ENCODE measurements at places on chromosomes 11 and 22.

DNA sequence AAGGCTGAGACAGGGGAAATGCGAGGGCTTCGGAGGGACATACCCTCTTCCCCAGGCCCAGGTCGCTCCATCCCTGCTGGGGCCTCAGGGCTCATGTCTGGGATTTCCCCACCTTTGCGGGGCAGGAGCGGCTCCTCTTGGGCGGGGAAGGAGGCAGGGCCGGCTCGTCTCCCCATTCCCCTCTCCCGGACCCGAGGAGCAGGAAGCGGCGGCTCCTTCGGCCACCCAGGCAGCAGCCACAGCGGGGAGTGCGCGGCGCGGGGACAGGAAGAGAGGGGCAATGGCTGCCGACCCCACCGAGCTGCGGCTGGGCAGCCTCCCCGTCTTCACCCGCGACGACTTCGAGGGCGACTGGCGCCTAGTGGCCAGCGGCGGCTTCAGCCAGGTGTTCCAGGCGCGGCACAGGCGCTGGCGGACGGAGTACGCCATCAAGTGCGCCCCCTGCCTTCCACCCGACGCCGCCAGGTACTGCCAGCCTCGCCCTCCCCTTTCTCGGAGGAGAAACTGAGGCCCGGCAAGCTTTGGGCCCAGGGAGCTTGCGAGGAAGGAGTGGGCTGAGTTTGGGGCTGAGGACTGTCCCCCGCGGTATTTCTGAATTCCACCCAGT lies at the start of gene ANKK1:
Gene ANKK1, plus strand, starts transcription at position 175 of the 607 bp plus-strand sequence. Its CDS starts 106 bp downstream, at position 281.
- peak; percentile 30 for DNase-seq

GRCh38 chr22:50731811-50732624 lies 6.0 kb upstream of the ACR start:
- DNase-seq: peak; percentile 90

- no peak for DNase-seq
These were observed 56.3 kb upstream of the YPEL1 start for GRCh38 chr22:21791635-21792625.

GRCh38 chr11:15341587-15341986 lies 226.9 kb downstream of the INSC start:
- DNase-seq: no peak

GRCh38 chr11:86954269-86955110 lies 705 bp downstream of the FZD4 start:
- no peak for DNase-seq

- DNase-seq: no peak
These were observed 18.4 kb upstream of the SEC14L4 start for GRCh38 chr22:30523646-30524489.

- no peak for DNase-seq
These were observed 230.2 kb downstream of the METTL15 start for GRCh38 chr11:28338371-28338770.

DNA sequence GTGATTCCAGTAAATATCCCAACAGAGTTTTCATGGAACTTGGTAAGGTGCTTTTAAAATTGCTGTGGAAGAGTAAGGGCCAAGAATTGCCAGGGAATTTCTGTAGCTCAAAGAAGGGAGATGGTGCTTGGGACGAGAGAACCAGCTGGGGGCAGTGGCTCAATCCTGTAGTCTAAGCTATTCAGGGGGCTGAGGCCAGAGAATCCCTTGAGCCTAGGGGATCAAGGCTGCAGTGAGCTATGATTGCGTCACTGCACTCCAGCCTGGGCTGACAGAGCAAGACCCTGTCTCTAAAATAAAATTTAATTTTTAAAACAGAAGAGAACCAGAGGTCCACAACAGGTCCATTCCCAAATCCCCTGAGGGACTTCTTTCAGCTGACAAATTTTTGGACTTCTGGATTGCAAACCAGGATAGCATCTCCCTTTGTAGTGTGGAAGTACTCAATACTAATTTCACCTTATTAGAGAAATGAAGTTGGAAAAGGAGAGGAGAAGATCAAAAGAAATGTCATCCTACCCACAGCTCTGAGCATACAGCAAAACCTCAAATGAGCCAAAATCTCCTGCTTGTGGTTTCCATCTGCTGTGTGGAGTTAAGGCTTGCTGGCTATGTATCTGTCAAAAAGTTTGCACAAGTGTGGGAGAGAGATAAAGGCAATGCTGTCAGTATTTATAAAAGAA lies 59.2 kb upstream of the CLPB start:
- no peak for DNase-seq

- no peak for DNase-seq
These were observed 46.9 kb upstream of the CRTAM start for GRCh38 chr11:122791411-122791810.

- no peak for DNase-seq
These were observed 80.3 kb upstream of the SLC22A12 start for GRCh38 chr11:64510759-64511158.

DNA sequence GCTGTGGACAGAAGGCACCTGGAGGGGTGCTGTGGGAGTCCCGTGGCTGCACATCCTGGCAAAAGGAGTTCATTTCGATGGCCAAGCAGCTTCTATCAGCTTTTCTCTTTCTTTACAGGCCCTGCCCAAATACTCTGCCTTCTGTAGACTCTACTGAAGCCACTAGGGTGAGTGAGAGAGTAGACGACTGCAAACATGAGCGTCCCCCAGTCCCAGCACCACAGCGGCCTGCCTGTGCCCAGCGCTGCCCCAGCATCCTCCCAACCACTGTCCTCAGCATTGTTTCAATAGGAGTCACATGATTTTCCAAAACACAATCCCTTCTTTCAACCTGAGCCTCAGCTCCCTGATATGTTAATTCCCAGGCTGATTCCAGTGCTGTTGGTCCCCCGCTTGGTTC lies 110.0 kb downstream of the KIRREL3 start:
- no peak for DNase-seq

DNA sequence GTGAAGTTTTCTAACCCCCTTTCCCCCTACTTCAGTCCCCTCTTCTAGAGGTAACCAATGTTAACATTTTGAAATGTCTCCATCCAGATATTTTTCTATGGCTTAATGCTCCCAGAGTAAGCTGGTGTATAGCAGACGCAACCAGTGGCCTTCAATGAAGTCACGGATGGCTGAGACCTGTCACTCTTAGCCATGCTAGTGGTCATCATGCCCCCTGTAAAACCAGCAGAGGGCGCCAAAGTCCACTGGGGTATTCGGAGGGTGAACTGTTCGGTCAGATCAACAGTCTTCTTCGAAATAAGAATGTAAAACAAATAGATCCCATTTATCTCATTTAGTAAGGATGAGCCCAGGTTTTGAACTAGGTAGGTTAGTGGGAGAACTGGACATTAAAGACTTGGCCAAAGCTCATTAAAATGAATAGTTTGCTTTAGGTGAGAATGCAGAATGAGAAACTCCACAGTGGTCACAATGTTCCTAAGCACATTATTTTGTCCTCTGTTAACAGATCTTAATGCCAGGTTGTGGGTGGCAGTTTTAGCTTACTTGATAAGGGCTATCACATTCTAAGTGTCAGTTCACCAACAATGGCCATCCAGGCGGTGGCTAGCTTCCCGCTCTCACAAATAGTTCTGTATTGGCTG lies 8.6 kb upstream of the MMP8 start:
- peak; percentile 61 for DNase-seq

DNA sequence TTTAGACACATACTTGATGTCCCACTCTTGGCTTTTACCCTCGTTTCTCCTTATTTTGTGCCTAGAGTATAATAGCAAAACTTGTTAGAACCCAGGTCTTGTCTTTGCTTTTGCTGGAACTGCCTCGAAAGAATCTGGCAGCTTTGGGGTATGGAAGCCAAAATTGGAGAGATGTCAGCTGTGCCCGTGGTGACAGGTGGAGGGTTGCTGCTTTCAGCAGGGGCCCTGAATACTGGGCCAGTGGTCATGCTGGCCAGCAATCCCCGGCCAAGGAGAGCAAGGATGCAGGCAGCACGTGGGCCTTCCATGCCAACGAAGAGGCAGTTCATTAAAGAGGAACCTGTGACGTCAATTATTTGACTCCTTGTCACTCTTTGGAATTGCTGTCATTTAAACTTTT lies 181.1 kb downstream of the HIPK3 start:
- no peak for DNase-seq

- DNase-seq: no peak
These were observed 52.4 kb downstream of the LARGE2 start for GRCh38 chr11:45974806-45975205.

GRCh38 chr11:19931141-19931770 lies 218.6 kb downstream of the NAV2 start:
- no peak for DNase-seq

DNA sequence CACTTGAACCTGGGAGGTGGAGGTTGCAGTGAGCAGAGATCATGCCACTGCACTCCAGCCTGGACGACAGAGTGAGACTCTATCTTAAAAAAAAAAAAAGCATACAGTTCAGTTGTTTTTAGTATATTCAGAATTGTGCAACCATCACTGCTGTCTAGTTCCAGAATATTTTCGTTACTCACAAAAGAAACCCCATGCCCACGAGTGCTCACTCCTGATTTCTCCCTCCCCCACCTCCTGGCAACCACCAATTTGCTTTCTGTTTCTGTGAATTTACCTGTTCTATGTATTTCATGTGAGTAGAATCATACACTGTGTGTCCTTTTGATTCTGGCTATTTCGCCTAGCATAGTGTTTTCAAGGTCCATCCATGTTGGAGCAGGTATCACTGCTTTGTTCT lies 24.8 kb downstream of the PTPRJ start:
- no peak for DNase-seq

GRCh38 chr11:33835143-33835878 lies 56.6 kb downstream of the LMO2 start:
- no peak for DNase-seq

DNA sequence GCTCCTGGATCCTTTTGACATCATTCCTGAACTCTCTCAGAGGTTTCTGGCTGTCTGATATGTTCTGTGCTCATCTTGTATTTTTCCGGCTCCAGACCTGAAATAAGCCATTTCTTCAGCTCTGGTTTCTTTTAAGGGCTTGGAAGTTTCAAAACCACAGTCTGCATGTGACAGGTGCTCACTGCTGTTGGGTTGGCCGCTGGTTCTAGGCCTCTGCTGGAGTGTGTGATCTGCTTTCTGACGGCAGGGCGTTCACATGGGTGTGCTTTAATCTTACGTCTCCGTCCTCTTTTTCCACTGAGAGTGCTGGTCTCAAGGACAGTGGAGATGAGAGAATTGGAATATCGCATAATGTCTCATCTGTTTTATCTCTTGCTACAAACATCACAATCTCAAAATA lies 10.3 kb downstream of the ZBED4 start:
- DNase-seq: no peak

- no peak for DNase-seq
These were observed 26.8 kb upstream of the B3GAT1 start for GRCh38 chr11:134438542-134439537.

- DNase-seq: no peak
These were observed 481.8 kb upstream of the TENM4 start for GRCh38 chr11:79922641-79923040.

DNA sequence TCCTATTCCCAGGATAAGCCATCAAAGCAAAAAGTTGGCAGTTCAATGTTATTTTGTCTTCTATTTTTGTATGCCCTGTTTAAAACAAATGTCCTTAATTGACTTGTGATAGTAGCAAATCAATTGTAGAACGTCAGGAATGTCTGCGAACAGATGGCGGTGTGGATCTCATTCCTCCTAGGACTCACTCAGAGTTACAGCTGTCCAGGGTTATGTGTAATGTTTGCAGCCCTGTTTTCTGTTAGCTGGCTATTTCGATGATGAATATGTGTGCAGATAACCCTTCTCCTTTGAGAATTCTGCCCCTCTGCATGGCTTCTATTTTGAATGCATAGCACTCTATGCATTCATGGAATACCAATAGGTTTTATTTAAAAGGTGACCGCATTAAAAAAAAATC lies 1248.0 kb upstream of the CNTN5 start:
- DNase-seq: no peak

DNA sequence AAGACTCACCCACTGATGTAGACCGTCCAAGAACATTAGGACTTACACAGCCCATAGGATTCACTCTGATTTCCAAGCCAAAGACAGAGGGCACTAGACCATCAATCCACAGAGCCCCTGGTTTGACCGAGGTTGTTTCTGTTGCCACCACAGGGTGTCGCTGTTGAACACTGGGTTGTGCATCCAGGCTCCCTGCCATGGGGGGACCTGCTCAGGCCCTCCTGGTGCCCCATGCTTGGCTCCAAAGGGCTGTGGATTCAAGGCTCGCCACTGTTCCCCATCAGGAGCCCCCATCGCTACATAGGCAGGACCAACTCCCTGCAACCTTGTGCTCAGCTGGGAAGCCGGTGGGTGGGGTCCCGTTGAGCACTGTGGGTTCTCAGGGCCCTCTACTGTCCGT lies 128.0 kb upstream of the ANO1 start:
- peak; percentile 99 for DNase-seq

DNA sequence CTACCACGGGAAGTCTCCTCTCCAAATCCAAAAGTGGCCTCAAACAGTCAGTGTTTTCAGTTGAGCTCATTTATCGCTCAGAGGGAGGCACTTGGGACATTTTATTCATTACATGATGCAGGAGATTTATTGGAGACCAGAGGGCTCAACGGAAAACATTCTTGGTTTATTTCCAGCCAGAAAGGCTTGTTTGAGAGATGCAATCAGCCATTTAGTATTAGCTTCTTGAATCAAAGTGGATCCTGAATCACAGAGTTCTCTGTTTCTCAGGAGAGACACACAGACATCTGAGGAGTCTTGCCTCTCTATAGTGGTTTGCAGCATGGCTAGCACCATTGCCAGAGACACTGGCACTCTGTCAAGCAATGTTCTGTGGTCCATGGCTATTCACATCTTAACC lies 31.5 kb downstream of the CD44 start:
- DNase-seq: no peak

DNA sequence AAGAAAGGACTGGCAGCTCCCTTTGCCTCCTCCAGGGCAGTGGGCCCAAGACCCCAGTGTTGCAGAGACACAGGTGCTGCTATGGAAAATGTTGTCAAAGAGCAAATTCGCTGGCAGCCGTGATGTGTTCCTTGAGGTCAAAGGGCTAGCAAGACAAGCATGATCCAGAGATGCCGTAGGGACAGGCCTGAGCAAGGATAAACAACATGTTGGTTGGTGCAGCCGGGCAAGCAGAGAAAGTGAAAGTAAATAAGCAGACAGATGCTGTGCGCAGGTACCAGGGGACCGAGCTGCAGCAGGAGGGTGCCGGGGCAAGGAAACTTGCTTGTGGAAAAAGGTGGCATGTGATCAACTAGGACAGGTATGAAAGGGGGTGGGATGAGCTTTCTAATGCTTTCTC lies 125.5 kb upstream of the NECTIN1 start:
- no peak for DNase-seq

- no peak for DNase-seq
These were observed 284.0 kb downstream of the ETS1 start for GRCh38 chr11:128303383-128303782.

- DNase-seq: no peak
These were observed 958.7 kb upstream of the FAT3 start for GRCh38 chr11:91265946-91266345.

DNA sequence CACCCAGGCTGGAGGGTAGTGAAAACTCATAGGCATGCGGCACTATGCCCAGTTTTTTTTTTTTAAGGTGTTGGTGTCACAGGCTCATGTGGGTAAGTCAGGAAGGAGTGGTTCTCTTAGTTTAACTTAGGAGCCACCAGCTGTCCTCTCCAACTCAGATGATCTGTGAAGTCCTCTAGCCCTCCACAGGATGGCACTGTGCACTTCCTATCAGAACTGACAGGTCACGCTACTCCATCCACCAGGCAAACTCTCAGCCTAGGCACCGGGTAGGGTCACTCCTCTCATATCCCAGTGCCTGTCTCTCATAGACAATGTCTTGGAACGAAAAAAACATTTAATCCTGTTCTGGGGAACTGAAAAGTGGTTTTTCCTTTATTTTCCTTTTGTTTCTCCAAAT lies 16.5 kb downstream of the NAP1L4 start:
- DNase-seq: no peak

All from HuH-7 (cell line).